Kidney (tissue), 22 donors: ENCODE measurements at places on chromosomes 4 and X. TPM values are rescaled to one million over a fixed set of nuclear protein-coding genes. Genes with fewer than 3 reads are reported as not detected.

GRCh38 chr4:106316773-106317409, 541 bp downstream of the AIMP1 start:
- DNase-seq: no peak

GRCh38 chr4:184444215-184444952, 30.0 kb downstream of the IRF2 start:
- DNase-seq: no peak

GRCh38 chrX:13093529-13094140, 49.2 kb upstream of the FAM9C start:
- DNase-seq: no peak

DNA sequence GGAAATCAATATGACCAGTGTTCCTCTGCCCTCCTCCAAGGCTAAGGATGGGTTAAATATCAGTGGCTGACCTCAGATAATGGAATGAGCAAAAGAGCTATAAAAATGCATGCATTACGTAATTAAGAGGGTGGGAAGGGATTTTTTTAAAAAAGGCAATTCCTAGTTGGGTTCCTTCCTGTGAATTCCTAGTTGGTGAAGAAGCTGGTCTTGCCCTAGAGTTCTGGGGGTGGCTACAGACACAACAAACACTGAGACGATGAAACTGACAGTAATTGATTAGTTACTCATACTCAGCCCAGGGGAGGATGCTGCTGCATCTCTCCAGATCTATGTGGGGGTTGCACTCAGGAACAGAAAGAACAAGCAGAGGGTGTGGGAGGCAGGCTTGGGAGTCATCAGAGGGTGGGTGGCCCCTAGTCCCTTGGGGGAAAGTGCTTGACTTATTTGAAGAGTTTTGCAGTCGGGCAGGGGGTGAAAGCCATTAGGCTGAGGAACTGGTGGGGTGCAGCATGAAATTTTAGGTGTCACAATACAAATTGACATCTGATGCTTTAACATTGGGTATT, 662.0 kb upstream of the FRG1 start:
- DNase-seq: no peak

- DNase-seq: no peak
Observed at GRCh38 chrX:105610411-105610810, 211.9 kb upstream of the NRK start.

DNA sequence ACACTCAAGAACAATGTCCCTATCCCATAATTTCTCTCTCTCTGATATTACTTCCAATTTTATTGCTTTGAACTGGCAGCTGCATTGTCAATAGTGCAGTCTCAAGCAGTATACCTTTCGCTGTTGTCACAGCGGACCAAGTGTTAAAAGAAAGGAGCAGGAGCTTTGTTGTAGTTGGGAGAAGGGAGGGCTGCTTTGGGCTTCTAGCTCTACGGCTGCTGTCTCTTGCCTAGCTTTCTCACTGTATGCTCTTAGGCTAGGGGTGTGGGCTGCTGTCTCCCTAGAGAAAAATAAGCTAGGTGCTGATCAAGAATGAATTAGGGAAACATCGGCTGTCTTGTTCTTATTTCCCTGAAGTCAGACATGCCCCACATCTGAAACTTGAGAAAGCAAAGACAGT, 52.5 kb downstream of the TRPC5OS start:
- DNase-seq: no peak

DNA sequence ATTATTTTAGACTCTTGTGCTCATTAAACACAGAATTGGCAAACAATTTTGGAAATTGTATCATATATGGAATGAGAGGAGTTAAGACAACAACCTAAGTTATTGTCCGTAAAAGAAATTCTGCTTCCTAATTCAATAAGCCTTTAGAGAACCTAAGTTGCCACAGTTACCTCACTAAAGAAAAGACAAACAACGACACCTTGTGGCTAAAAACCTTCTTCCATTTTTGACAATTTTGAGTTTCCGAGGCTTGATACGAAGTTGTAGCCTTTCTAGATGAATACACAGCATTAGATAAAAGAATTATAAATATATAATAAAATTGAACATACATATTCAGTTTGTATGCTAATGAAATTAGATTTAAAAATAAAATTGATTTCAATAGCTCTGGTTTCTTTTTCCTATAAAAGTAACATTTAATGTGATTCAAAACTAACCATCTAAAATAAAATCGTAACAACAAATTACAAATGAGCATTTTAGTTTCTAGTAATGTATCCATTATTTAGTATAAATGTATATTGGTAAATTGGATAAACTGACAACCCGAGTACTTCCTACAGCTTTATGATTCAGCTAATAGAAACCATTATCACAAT, 275.1 kb downstream of the GPM6A start:
- DNase-seq: no peak

- no peak for DNase-seq
Observed at GRCh38 chr4:147809211-147809610, 77.3 kb downstream of the ARHGAP10 start.

- peak; percentile 91 for DNase-seq
Observed at GRCh38 chr4:54657551-54658251, at the start of gene KIT. Gene KIT (plus strand): TSS chr4:54657957. CDS start chr4:54658015, 58 bp downstream.

GRCh38 chr4:145498430-145498829, 16.8 kb downstream of the SMAD1 start:
- DNase-seq: no peak

GRCh38 chr4:1328267-1329155, 18.5 kb upstream of the UVSSA start:
- peak; percentile 69 for DNase-seq

GRCh38 chr4:27140486-27140885, 279.8 kb downstream of the STIM2 start:
- DNase-seq: no peak

GRCh38 chr4:152825336-152825735, 45.6 kb downstream of the ARFIP1 start:
- DNase-seq: no peak

DNA sequence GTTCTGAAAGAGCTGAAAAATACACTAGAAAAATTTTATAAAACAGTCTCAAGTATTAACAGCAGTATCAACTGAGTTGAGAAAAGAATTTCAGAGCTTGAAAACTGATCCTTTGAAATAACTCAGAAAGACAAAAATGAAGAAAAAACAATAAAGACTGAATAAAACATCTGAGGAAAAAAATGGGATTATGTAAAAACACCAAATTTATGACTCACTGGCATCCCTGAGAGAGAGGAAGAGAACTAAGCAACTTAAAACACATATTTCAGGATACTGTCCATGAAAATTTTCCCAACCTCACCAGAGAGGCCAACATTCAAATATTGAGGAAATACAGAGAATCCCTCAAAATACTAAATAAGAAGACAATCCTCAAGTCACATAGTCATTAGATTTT, 22.9 kb downstream of the PABPC4L start:
- no peak for DNase-seq

GRCh38 chr4:56460085-56460484, 7.3 kb upstream of the SRP72 start:
- DNase-seq: no peak

GRCh38 chrX:16664074-16664473, 14.1 kb downstream of the S100G start:
- no peak for DNase-seq

DNA sequence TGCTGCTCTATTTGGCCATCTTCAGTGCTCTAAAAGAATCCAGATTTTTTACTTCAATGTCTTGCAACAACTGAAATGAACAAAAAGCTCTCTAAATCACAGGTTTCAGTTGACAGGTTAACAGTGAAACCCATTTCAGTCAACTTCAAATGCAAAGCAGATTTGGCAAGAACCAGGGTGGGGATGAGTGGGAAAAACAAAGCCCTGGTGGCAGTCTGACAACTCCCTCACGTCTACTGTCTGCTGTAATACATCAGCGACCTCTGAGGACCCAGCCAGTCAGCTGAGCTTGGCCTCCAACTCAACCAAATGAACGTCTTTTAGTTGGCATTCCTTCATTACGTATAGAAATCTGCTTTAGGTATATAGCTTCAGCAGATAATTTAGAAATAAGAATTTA, 95.8 kb downstream of the COL25A1 start:
- peak; percentile 61 for DNase-seq

DNA sequence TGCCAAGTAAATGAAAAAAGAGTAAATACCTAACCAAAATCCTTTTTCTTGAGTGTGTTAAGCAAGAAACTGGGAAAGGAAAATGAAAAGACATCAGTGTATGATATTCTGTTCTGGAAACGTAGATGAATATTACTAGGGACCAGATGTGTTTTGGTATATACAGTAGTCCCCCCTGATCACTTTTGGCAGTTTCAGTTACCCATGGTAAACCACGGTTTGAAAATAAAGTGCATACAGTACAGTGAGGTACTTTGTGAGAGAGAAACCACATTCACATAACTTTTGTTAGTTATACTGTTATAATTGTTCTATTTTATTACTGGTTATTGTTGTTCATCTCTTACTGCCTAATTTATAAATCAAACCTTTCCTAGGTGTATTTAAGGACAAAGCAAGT, 250.9 kb downstream of the TENM3 start:
- no peak for DNase-seq

The EXOC1L gene
- not detected for polyA plus RNA-seq

The BEX5 gene
- 42.4 TPM for polyA plus RNA-seq

The IL2 gene
- polyA plus RNA-seq: not detected

The CTAG2 gene
- not detected for polyA plus RNA-seq

The CPLX1 gene
- 3.9 TPM for polyA plus RNA-seq

The GPRIN3 gene
- polyA plus RNA-seq: 2.2 TPM

The OTUD4 gene
- 5.6 TPM for polyA plus RNA-seq

The PDCL2 gene
- polyA plus RNA-seq: not detected
